ENCODE measurements at places on chromosomes 5 and 9.

- no peak for DNase-seq
Measured at GRCh38 chr5:162288647-162289296, 221.2 kb downstream of the GABRG2 start.

DNA sequence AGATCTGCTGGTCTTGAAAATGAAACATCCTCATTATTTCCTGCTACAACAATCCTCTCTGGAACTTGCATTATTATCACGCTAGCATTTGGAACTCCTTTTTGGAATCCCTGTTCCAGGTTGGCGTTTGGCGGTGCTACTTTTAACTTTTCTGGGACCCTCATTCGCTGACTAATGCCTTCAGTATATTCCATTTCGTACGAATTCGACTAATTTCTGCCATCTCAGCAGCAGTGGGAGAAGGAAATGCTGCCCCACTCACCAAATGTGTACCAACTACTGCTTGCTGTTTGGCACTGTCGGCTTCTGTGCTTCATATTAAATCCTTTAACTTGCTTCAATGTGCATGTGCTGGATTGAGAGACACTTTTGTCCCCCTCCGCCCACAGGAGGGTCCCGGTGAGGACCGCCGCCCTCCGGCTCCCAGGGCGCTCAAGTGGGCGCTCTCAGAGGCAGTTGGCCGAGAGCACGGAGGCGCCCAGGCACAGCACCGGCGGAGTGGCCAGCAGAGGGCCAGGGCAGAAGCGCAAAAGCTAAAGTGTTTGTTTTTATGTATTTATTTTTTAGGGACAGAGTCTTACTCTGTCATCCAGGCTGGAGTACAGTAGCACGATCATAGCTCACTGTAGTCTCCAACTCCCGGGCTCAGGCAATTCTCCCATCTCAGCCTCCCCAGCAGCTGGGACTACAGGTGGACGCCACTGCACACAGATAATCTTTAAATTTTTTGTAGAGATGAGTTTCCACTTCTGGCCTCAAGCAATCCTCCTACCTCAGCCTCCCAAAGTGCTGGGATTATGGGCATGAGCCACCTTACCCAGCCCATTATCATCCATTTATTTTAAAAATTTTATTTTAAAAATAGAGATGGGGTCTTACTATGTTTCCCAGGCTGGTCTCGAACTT is 11.9 kb downstream of the PDE6A start:
- DNase-seq: no peak

DNA sequence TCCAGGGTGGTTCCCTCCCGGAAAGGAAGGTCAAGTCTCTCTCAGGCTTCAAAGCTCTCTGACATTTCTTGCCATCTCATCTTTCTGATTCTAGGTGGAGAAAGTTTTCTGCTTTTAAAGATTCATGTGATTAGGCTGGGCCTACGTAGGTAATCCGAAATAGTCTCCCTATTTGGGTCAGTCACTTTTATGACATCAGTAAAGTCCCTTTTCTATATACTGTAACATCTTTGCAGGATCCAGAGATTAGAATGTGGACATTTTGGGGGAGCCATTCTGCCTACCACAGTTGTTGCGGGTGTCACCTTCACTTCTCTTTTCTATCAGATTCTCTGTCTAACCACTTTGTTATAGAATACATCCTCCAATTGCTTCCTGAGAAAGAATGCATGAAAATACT is 1.9 kb upstream of the RNF180 start:
- no peak for DNase-seq

GRCh38 chr9:35487081-35487480 is 2.8 kb upstream of the RUSC2 start:
- no peak for DNase-seq

- no peak for DNase-seq
Measured at GRCh38 chr5:128681764-128682592, 143.9 kb upstream of the FBN2 start.

- DNase-seq: no peak
Measured at GRCh38 chr5:67578011-67578410, 381.4 kb upstream of the CD180 start.

DNA sequence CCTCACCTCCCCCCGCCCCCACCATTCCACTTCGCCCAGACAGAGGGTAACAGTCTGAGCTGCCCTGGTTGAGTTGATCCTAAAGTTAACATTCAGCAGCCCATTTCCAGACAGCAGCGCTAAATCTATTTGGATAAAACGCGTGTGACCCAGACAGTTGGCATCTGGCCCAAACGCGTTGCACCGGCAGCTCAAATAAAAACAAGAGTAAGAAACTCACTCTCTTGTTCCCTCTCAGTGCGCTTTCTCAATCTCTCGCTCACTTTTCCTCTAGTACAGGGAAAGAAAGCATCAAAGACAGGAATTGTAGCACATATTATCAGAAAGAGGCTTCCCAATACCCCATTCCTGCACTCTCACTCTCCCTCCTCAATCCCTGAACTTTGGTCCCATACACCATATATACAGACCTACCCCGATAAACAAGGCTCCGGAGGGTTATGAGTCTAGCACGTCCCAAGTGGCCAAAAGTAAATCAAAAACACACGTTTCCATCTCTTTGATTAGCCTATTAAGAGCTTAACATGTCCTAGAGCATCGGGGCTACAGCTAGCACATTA is 1.3 kb downstream of the ADAMTS6 start:
- no peak for DNase-seq

DNA sequence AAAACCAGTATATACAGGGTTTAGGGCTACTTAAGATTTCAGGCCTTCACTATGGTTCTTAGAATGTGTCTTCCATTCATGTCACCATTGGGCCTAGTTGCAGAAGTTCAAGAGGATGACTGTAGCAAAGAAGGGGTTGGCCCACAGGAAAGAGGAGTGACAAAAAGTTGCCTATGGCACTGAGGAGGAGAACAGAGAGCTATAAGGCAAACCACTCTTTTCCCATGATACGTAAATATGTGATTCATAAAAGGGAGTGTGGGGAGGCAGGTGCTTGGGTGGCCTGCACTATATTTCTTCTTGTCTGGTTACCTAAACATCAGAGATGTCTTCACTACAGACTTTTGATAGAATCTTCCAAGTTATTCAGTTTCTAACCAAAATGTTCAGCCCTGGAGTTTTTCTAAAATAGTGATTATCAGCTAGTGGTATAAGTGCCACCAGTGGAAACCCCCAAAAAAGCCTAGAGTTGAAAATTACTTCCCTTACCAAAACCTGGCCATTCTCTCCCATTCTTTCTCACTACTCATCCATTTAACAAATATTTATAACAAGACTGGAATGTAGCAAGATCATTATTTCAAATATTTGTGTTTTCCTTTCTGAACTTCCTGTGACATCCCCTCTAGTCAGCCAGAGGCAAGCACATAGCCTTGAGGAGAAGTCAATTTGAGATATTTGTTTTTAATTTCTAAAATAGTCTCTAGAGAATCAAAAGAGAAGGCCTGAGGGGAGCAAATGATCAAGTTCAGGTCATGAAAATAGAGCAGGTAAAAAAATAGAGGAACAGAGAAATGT is 367.4 kb downstream of the EFNA5 start:
- no peak for DNase-seq

- no peak for DNase-seq
Measured at GRCh38 chr9:129105857-129106694, 4.5 kb downstream of the CRAT start.

GRCh38 chr9:131963072-131964030 is 116.3 kb downstream of the MED27 start:
- DNase-seq: no peak

- DNase-seq: no peak
Measured at GRCh38 chr9:135039266-135039870, 48.1 kb upstream of the OLFM1 start.

- DNase-seq: no peak
Measured at GRCh38 chr5:112485934-112486355, 66.9 kb upstream of the EPB41L4A start.

- no peak for DNase-seq
Measured at GRCh38 chr5:29079771-29080170, 2041.4 kb upstream of the CDH9 start.

DNA sequence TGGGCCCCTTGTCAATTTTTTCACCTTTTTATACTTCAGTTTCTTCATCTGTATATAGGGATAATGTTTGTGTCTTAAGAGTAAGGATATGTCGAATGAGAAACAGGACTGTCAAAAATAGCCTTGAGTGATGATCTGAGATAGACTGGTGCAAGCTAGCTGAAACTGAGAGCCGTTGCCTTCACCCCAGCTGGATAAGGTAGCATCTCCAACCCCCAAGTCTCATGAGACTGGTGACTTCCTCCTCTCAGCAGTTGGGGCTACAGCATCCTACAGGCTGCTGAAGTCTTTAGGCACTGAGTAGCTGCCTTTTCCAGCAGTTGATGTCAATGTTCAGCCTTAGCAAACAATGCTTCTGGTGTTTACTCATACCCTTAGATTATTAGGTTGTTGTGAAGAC is 330.2 kb downstream of the OSTF1 start:
- DNase-seq: no peak

GRCh38 chr9:6894135-6894534 is 136.4 kb downstream of the KDM4C start:
- DNase-seq: no peak

DNA sequence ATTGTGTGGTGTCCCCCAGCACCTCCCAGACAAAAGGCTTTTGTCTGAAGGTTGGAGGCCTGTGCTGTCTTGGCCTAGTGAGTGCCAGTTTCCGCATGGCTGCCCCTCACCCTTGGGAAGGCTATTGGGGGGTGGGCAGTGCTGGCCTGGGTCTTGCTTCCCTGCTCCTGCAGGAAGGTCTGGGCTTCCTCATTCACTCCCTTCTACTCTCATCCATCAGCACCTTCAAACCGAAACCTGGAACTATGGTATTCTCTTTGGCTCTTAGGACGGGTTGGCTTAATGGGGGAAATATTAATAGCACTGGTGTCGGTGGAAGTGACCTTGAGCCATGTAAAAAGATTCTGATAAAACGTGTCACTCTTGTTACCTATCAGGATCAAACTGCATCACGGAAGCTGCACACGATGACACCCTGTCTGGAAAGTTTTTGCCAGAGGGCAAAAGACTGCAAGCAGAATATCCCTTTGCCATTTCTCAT is 34.0 kb upstream of the GLRX start:
- DNase-seq: no peak

DNA sequence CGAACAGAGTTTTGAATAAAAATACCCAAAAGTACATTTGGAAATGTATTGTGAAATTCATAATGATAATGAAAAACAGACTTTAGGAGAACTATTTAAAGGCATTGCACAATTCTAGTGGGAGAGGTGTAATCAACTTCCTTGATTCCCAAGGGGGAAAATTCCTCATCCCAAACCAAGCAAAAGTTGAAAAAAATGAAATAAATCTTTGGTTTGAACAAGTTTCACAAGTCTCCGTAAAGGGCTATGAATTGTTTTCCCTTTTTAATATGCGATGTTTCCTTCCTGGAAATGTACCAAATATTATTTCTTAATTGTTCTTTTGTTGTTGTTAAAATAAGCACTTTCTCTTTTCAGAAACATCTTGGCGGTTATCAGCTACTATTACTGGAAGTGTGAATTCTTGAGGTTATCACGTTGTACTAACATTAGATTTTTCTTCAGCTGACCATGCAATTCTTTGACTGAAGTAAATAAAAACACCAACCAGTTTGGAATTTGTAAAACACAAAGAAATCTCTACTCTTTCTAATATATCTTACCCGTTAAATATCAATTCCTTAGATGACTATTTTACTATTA is 59.3 kb downstream of the SVEP1 start:
- DNase-seq: no peak

DNA sequence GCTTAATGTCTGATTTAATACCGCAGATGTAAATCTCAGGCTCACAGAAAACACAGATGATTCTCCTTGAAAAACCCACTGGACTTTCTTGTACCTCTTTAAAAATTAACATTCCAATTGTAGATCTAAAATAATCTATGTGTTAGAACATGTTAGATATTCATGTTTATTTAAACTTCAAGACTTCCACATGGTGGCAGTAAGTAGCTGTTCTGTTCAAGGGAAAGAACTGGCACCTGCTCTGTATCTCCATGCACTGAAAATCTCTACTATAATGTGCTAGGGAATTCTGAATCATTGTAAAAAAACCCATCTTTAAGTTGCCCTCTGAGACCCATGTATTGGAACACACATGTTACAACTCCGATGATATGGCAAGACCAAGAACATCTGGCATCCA is 366.9 kb downstream of the DMRTA1 start:
- DNase-seq: no peak

DNA sequence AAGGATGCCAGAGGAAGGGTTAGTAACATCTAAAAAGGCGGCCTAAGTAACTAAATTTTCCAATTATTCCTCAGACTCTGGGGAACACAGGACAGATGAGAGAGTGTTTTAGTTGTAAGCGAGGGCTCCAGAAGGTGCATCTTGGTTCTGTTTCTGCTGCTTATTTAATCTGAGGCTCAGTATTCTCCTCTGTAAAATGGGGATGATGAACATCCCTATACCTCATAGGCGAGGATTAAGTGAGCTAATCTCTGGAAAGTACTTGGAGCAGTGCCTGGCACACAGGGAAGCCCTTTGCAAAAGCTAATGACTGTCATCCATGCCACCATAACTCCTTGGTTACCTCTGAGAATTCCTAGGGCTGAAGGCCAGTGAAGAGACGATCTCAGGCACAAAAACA is 59.0 kb downstream of the SHB start:
- DNase-seq: no peak

- DNase-seq: no peak
Measured at GRCh38 chr9:135910216-135910615, 2.9 kb upstream of the CAMSAP1 start.
